ENCODE measurements at places on chromosomes 5 and 9.

GRCh38 chr5:139418793-139419192 lies 14.9 kb upstream of the SPATA24 start:
- DNase-seq: no peak

DNA sequence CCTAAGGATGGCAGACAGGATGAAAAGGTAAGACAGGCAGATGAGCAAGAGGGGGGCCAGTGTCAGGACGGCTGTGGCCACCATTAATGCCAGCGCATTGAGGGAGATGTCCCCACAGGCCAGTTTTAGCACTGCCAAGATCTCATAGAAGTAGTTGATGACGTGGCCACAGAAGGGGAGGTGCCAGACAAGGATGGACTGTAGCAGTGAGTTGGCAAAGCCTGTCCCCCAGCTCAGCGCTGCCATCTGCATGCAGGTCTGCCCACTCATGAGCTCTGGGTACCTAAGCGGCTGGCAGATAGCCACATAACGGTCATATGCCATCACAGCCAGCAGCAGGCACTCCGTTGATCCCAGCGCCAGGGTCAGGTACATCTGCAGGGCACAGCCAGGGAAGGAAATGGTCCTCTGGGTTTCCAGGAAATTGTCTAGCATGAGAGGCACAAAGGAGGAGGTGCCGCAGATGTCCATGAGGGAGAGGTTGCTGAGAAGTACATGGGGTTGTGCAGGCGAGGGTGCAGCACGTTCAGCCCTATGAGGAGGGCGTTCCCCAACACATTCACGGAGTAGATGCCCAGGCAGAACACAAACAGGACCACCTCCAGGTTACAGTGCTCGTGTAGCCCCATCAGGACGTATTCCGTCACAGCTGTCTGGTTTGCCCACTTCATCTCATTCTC lies 10.8 kb downstream of the OR13J1 start:
- no peak for DNase-seq

GRCh38 chr5:135834639-135835529 lies at the start of gene SLC25A48:
SLC25A48 (plus strand) TSS chr5:135834663; CDS start chr5:135834848, 185 bp downstream.
- no peak for DNase-seq

- no peak for DNase-seq
Measured at GRCh38 chr9:38482918-38483592, 58.8 kb upstream of the IGFBPL1 start.

DNA sequence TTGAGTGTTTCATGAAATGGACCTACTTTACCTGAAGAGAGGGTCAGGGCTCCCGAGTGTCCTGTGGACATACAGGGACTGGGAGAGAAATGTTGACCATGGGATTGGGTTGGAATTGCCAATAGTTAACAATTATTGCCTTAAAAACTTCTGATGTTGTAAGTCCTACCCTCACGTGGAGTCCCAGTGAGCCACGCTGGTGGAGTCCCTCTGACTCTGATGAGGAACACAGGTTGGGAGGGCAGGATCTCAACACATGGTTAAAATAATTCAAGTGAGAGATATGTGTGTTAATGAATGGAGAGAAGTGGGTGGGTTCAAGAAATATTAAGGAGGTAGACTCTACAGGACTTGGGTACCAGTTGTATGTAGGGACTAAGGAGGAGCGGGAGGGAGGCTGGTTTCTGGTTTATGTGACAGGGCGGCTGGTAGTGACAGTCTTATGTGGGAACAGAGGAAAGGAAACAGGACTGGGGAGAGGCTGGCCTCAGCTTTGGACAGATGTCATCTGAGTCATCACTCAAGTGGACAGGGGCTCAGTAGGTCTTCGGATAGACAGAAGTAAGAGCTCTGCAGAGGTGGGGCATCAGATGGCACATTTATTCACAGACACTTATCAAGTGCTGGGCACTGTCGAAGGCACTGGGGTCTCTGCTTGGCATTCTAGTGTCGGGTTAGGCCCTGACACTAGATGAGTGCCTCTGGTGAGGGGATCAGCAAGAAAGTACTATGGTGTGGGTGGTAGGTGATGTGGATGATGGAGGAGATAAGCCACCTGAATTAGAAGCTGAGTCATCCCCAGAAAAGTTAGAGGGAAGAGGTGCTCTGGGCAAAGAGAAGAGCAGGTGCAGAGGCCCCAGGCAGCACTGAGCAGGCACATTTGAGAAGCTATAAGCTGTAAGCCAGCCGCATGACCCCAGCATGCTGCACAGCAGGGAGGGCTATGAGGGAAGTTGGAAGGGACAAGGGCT lies 27.2 kb downstream of the MAML1 start:
- DNase-seq: peak; percentile 10

GRCh38 chr5:82011761-82012160 lies 39.9 kb downstream of the ATG10 start:
- no peak for DNase-seq

DNA sequence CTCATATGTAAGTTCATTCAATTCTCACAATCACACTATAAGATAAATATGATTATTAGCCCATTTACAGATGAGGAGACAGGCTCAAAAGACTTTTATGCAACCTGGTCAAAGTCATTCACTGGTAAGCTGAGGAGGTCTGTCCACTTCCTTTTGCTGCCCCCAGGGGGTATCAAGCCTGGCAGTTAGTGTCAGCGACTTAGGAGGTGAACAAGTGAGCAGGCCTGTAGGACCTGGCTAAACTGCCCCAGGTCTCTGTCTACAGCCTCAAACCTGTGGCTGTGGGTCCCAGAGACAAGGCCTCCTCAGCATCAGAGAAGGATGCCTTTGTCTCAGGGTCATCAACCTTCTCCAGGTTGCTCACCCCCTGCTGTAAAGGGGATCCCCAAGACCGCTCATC lies 10.4 kb downstream of the TGFBI start:
- DNase-seq: no peak

DNA sequence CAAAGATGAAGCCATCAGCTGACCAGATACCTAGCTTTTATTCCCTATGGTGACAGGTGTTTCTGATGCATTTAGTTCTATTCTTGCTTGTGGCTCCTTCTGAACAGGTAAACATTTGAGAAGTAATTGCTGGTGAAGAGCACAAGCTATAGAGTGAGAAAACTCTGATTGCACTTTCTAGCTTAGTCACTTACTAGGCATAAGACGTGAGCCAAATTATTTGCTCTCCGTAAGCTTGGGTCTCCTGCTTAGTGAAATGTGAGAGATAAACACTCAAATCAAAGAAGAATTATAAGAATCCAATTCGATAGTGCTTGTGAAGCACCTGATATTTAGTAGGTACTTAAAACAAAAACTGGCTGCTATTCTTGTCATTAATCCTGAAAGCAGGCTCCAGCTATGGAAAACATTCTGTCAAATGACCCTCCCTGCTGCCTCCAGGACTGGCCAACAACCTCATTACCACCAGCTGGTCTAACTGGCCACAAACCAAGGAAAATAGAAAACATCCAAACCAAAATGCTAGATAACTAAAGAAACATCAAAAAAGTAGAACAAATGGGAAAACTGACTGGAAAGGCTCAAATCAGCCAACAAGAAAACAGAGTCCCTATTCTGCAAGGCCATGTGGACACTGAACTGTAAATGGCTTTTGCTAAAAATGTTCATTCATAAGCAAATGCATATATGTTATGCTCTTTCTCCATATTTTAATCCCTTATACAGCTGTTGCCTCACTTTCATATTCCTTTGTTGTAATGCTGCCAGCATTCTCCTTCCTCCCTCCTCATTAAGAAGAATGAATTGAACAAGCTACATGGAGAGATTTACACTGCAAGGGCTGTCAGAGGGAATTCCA lies 616.1 kb downstream of the DTWD2 start:
- no peak for DNase-seq

- no peak for DNase-seq
Measured at GRCh38 chr9:10855847-10856246, 243.0 kb upstream of the PTPRD start.

DNA sequence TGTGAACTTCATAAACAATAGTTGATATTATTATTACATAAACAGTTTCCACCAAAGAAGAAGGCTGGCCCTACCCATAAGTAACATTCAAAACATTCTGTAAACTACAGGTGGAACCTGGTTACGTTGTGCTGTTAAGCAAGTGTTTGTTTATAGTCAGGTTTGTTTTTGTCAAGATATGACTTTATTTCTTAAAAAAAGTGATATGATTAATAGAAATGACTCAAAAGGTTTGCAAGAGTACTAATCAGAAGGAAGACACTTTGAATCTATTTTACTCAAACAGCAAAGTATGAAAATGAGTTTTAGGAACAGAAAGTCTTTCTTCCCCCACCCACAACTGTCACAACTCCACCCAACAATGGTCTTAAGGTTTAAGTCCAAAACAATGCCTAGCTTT lies 220.8 kb downstream of the PLK2 start:
- no peak for DNase-seq

GRCh38 chr9:130438382-130438981 lies 6.3 kb upstream of the ASS1 start:
- DNase-seq: no peak

- DNase-seq: peak; percentile 18
Measured at GRCh38 chr9:125374443-125375309, 113.0 kb downstream of the GAPVD1 start.

GRCh38 chr9:122374885-122375420 lies 4.1 kb downstream of the PTGS1 start:
- DNase-seq: no peak

DNA sequence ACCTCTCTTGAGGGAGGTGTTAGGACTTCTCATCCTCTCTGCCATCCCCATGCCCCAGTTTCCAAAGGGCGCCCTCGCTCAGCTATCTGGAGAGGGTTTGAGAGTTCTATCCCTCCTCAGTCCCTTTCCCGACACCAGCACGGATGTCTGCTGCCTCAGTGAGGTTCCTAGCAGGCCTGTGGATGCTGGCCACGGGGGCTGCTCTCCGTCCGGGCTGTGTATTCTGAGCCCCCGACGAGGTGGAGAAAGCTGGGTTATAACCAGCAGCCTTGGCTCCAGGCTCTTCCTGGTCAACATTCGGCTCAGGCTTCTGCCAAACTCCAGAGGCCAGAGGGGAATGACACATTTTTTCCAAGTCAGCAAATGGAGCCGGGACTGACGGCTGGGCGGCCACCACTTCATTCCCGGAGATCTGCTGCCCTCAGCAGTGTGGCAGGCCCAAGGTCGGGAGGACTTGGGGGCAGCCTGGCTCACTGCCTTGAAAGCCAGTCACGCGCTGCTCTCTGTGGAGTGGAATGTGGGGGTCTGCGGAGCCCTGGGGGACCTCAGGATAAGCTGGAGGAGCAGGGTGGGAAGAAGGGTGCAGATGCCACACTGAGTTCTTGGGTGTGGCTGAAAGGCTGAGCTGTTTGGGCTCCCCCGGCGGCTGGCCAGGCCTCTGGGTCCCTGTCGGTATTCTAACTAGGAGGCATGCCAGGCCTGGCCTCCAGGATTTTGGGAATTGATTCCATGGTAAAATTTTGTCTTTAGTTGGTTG lies 27.4 kb downstream of the PTPA start:
- no peak for DNase-seq

DNA sequence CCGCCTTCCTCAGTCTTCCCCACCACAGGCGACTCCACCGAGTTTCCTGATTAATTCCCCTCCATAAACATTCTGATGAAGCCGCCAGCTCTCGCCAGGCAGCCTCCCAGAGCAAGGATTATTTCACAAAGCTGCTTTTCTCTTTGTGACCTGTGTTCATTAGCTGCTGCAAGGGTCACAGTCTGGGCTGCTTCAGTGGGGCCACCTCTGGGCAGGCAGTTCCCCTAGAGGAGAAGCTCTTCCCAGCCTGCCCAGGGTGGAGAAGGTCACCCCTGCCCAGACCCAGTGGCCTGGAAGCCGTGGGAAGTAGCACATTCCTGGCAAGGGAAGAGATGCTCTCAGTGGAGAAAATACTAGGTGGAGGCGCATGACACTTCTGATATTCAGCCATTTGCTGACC lies 58.4 kb upstream of the RAPGEF1 start:
- DNase-seq: no peak

GRCh38 chr5:177085985-177086653 lies 596 bp upstream of the FGFR4 start:
- no peak for DNase-seq

GRCh38 chr5:136058039-136058971 lies 29.5 kb downstream of the TGFBI start:
- DNase-seq: no peak

GRCh38 chr5:39186289-39186688 lies 33.1 kb downstream of the FYB1 start:
- DNase-seq: no peak

DNA sequence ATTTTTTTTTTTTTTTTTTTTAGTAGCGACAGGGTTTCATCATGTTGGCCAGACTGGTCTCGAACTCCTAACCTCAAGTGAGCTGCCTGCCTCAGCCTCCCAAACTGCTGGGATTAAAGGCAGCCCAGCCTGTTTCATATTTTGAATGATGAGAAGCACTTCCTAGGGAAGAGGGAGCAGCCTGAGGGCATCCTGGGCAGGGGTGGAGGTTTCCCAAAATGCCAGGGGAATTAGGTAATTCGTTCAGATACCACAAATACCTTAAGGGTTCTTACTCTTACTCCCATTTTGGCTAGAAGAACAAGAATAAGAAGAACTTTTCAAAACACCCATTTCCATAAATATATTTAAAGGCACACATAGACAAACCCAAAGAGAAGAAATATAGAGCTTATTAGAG lies 29.5 kb upstream of the RAPGEF1 start:
- no peak for DNase-seq

- DNase-seq: no peak
Measured at GRCh38 chr9:122263699-122264349, 816 bp downstream of the RBM18 start.

- DNase-seq: peak; percentile 53
Measured at GRCh38 chr5:134555890-134556311, 30.4 kb downstream of the JADE2 start.

DNA sequence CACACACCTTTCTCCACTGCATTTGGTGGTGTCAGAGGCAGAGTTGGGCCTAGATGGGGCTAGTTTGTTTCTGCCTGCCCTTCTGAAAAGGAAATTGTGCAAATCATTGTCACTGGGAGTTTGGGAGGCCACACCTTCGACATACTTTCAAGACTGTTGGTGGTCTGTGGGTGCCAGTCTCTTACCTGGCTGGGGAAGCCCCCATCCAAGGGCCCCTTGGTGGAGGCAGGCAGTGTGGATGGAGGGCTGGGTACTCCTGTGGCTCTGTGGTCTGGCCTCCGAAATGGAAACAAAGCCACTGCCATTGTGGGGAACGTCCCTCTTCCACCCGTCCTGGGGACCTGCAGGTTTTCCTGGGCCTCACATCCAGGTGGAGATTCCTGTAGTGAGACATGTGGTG lies 10.9 kb upstream of the PHYHD1 start:
- DNase-seq: no peak

GRCh38 chr5:126031989-126032716 lies 391.1 kb upstream of the GRAMD2B start:
- no peak for DNase-seq

DNA sequence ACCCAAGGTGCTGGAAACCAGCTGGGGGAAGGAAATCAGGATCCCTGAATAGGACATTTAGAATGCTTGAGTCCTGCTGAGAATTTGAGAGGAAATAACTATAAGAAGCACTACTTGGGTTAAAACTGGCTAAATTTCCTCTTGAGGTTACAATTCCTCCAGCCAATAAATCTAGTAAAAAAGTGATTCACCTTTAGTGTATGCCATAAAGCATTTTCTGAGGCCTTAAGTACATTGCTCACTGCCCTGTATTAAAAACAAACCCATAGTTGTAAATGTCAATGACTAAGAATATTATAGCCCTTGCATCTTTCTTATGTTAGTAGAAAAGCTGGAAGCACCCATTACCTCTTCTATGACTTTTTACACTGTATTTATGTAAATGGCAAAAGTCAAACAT lies 634.7 kb upstream of the ARRDC3 start:
- no peak for DNase-seq

GRCh38 chr5:110333384-110333783 lies 393.1 kb downstream of the TMEM232 start:
- DNase-seq: no peak

GRCh38 chr5:142287973-142288313 lies 36.9 kb downstream of the SPRY4 start:
- DNase-seq: no peak

- no peak for DNase-seq
Measured at GRCh38 chr5:41161271-41161670, 52.1 kb downstream of the C6 start.
